ENCODE measurements at places on chromosomes 16 and 17.

DNA sequence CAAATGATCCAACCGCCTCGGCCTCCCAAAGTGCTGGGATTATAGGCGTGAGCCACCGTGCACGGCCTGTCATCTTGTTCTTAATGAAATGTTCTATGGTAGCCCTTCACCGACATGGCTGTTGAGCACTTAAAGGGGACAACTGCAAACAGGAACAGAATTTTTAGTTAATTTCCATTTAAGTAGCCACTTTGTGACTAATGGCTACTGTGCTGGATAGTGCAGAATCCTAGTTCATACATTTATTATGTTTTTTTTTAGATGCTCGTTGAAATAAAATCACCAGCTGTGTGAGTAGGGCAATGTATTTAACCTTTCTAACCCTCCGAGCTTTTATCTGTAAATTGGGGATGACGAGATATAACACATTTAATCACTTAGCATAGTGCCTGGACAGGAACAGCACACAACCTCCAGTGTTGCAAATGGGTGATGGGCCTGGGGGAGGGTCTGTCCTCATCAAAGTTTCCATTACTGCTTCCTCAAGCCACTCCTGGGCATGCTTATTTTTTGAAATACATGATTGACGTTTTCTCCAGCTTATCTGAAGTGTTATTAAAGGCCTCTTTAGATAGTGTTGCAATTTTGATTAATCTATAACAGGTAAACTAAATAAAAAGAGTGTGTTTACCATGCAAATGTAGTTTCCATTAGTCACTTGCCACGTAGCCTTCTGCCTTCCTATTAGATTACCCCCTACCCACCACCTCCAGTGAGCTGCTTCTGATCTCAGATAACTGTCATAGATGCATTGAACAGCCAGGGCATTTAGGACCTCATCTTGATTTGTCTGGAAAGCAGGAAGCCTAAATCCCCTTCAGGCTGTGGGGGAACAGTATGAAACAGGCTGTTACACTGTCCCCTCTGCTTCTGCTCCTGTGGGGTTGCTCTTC, 42.5 kb upstream of the TANC2 start:
- DNase-seq = no peak

DNA sequence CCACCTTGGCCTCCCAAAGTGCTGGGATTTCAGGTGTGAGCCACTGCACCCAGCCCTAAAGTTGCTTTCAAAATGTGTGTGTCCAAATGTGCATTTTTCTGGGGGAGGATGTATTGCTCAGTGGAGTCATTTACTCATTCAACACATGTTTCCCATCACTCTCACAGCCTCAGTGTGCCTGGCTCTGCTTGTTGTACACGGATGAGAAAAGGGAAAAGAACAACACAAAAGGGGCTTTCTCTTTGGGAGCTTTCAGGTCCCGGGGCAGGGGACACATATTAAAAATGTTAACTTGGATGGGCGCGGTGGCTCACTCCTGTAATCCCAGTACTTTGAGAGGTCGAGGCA, 1.7 kb upstream of the PPL start:
- DNase-seq = no peak

- DNase-seq = no peak
These were observed 11.8 kb downstream of the HASPIN start for GRCh38 chr17:3735515-3735914.

DNA sequence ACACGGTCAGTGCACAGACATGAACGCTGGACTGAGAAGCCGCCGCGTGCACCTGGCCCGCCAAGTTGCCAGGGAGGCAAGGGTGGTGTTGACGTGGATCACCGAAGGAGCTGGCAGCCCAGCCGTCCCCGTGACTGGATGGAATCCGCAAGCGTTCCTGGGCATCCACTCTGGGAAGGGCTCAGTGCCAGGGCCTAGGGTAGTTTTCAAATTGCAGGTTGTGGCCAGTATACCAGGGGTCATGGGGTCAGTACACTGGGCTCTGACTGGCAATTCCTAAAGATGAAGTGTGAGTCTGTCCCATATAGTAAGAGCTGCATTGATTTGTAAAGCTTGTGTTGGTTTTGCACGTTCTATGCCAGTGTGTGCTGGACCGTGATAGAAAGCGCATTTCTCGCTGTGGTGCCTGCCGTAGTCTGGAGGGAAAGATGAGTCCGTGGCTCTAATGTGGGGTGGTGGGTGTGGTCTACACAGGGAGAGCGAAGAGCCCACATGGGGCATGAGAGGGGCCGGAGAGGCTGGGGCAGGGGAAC, 21.1 kb upstream of the METRNL start:
- DNase-seq = no peak

- no peak for DNase-seq
These were observed 15.7 kb upstream of the MLKL start for GRCh38 chr16:74716355-74716754.

DNA sequence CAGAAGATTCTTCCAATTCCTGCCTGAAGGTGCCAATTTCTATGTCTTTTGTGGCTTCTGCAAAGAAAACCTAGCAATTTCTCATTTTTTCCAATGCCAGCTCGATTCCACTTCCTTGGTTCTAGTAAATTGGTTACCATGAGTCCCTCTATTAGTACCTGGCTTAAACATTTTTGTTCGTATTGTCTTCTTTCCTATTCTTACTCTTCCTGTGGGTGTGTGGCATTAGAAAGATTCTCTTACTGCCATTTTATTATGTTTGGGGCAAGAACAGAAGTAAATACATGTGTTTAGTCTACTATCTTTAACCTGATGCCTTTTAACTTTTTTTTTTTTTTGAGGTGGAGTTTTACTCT, 20.3 kb upstream of the MAPK3 start:
- no peak for DNase-seq

GRCh38 chr17:2155573-2155972, 100.7 kb downstream of the HIC1 start:
- DNase-seq = no peak

- no peak for DNase-seq
These were observed 10.1 kb downstream of the KSR1 start for GRCh38 chr17:27466376-27466742.

DNA sequence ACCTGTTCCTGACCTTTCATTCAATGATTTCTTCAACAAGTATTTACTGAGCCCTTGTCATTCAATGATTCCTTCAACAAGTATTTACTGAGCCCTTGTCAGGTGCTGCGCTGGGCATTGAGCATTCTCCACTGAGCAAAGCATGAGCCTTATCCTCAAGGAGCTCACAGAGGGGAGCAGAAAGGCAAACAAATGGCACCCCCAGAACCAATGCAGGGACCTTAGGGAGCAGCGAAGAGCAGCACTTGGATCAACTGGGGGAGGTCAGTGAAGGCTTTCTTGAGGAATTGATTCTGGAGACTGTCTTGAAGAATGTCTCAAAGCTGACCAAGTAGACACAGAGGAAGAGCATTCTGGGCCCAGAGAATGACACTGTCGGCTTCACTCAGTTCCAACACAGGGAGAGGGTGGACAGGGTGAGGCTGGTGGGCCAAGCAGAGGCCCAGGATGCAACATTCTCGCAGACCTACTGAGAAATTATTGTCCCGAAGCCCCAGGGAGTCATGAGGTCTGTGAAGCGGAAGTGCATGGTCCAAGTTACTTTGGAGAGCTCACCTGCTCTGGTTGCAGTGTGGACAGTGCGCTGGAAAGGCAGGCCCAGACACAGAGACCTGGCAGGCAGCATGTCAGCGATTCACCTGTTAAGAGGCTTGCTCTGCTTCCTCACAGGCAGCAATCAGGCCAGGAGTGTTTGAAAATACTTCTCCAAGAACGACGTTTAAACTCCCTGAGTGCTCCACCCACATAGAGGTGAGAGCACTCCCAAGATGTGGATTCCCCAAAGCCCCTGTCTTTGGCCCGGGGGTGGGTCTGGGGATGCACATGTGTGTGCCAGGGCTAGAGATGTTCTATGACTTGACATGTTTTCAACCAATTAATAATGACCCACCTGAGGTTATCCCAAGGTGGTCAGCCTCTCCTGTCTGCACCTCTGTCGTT, 3.2 kb upstream of the MPO start:
- DNase-seq = no peak

- DNase-seq = no peak
These were observed 7.3 kb downstream of the PCTP start for GRCh38 chr17:55758171-55758570.

GRCh38 chr16:67397812-67398545, 4.7 kb upstream of the TPPP3 start:
- no peak for DNase-seq

GRCh38 chr16:1150511-1150982, 2.4 kb upstream of the CACNA1H start:
- no peak for DNase-seq

GRCh38 chr16:80718480-80719220, 85.7 kb downstream of the CDYL2 start:
- peak; percentile 64 for DNase-seq

GRCh38 chr17:6985266-6985665, 10.6 kb upstream of the ALOX12 start:
- no peak for DNase-seq

DNA sequence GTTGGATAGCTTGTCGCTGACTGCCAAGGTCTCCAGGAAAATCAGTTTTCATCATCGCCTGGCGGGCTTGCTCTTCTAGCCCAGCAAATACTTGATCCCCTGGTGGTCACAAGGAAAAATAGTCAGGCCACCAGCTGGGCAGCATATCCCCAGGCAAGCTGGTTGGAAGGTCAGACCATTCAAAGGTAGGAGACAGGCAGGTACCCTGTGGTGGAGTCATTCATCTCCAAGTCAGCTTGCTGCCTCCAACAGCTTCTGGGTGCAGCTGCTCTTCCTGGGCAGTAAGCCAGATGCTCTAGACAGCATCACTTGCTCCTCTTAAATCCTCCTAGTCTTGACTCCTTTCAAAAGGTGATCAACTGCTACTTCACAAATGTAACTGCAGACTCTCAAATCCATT, 16.0 kb downstream of the ZNF821 start:
- no peak for DNase-seq
